ENCODE measurements at places on chromosomes 1 and 21.
A peak's percentile ranks its signal among the peaks of the same experiment; 100 is the strongest.

- DNase-seq, result no peak
These were observed 89.1 kb downstream of the RWDD3 start for GRCh38 chr1:95323123-95323522.

GRCh38 chr1:201495551-201496295, 11.2 kb downstream of the CSRP1 start:
- no peak for DNase-seq

DNA sequence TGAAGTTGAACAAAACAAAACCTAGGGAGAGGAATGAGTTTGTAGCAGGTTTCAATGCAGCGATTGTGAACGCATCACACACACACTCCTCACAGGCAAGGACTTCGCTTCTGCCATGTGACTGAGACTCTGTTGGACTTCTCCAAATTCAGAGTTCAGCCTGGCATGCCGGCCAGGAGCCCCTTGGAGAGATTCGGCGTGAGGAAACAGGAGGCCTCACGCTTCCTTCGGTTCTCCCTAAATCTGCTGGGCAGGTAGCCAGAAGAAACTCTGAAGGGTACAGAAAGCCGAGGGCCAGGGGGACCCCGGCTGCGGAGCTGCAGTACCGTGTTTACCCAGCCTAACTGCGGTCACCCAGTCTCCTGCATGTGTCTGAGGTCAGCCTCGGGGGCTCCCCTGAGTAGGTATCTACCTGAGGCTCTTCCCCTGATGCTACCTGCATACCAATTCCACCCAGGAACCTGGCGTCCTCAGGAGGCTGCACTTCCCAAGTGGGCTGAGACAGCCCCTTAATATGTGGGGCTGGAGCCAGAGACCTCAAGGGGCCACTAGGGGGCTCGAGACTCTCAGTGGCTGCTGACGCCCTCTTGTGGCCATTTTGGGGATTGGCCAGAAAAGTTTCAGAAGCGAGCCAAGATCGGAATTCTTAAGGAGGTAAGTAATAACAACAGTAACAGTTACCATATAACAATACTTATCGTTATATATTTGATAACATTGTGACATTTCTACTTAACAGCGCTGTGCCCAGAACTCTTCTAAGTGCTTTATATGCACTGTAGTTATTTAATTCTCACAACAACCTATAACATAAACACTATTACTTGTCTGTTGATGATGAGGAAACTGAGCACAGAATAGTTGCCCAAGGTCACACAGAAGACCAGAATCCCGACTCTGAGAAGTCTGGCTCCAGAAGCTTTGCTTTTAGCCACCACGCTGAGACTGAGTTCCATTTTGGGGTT, 2.7 kb upstream of the ANXA9 start:
- peak; percentile 84 for DNase-seq

- no peak for DNase-seq
These were observed 1456.1 kb downstream of the BRINP3 start for GRCh38 chr1:189021577-189021976.

DNA sequence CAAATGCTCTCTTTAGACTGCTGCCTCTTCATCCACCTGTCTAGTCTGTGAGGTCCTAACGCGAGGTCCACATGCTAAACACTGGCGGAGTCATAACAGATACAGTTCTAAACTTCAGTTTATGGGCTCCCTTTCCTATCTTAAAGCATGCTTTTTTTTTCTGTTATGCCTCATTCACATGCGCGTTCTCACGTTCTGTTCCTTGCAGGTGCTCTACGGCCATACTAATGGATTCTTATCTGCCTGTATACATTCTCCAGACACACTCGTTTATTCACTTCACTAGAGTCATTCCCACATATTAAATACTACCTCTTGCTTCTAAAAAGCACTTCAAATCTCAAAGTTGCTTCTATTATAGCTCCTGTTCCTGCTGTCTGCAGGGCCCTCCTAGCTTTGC, 38.7 kb downstream of the PHC2 start:
- no peak for DNase-seq

- DNase-seq, result no peak
These were observed 53.1 kb upstream of the PROX1 start for GRCh38 chr1:213934649-213935048.

GRCh38 chr1:177333936-177334595, 163.3 kb downstream of the BRINP2 start:
- DNase-seq, result no peak

DNA sequence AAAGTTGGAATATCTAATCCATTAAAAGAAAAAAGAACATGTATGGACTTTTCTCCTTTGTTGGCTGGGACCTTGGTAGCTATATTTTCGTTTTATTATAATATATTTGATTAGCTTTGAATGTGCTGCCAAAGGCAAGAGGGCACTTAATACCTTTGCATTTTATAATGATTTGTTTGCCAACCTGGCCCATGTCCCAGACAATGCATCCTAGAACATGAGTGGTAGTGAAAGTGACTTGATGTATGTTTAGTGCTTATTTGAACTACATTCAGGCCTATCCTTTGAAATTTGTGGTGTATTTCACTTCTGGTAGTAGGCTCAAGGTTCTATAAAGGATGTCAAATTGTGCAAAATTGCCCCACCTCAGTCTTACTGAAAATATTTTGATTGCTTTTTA, 25.9 kb downstream of the CACHD1 start:
- no peak for DNase-seq
